ENCODE measurements at places on chromosomes 11 and 22.
A peak's percentile ranks its signal among the peaks of the same experiment; 100 is the strongest.

DNA sequence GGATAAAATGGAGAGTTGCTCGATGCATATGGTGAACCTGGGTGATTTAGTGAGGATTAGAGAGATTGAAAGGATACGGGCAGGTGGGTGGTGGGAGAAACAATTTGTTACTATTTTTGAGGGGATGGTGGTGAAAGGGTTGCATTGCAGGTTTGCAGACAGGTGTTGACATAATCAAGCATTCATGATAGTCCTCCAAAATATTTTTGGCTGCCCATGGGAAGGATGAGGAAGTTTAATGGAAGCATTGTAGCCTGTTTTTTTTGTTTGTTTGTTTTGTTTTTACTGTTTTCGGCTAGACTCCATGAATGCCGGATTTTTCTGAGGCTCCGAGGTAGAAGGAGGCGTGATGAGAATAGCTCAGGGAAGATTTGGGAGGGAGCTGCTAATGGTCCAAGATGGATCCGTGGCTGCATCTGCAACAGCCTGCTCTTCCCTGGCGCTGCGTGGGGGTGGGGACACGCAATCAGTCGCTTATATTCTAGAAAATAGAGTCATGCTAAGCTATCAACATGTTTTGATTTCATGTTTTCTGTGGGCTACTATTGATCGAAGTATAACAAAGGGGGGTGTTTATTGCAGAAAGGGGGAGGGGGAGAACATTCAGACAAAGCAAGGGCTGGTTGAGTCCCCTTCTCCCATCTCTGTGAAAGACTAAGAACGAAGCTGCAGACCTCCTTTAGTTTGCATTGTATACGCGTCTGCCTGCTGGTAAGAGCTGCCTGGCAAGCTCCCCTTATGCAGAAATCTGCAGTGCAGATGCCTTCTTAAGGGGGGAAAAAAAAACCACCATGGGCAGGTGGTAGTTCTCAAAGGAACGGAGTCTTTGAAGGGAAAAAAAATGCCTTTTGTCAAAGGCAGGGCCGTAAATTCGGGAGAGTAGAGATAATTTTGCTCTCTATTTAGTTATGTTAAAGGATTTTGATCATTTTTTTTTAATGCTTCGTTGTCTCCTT lies 1.0 kb downstream of the RTN3 start:
- DNase-seq: peak; percentile 27

DNA sequence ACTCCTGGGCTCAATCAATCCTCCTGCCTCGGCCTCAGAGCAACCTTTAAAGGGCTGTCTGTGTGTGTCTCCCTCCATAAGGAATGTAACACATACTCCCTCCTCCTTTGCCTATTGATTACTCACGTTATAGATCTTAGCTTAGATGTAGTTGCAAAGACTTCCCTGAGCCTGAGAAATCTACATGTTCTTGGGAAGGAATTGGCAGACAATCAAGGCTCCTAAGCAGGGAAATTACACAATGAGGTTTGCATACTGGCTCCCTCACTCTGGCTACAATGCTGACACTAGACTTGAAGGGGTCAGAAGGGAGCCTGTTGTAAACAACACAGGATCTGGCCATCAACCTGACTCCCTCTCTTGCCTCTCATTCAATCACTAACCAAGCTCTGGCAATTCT lies 5.2 kb upstream of the OLFML1 start:
- DNase-seq: no peak

GRCh38 chr11:45736424-45736823 lies 68.5 kb upstream of the SLC35C1 start:
- DNase-seq: no peak

GRCh38 chr11:100232006-100232405 lies 455.1 kb upstream of the ARHGAP42 start:
- DNase-seq: no peak

DNA sequence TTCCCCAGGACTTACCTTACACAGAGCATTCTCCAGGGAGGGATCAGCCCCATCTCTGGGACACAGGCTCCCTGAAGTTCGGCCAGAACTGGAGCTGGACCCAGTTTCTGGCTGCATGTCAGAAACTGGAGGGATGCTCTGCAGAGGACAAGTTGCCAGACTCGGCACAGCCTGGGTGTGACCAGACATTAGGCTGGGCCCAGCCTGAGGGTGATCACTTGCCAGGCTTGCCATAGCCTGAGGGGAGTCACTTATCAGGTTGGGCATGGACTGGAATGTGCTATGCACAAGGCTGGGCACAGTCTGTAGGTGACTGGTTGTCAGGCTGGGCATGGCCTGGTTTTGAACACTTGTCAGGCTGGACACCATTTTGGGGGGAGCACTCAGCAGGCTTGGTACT lies 30.7 kb upstream of the STK33 start:
- DNase-seq: no peak

DNA sequence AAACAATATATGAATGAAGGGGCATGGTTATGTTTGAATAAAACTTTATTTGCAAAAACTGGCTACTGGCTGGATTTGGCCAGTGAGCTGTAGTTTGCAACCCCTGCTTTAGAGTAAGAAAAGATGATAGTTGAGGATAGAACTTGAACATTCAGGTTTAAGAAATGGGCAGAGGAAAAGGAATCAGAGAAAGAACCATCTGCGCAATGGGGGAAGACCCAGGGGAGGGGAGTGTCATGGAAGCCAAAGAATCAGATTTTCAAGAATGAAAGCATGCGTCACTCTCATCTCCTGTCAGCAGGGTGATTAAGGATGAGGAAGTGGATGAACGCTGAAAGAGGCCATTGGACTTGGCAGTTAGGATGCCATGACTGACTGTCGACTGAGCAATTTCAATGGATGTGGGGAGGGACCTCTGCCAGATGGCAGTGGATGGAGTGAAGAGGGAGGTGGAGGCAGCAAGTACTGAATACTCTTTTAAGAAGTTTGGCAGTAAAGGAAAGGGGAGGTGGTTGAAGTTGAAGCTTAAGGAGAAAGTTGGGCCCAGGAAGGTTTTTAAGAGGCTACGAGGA lies 21.2 kb downstream of the FAT3 start:
- DNase-seq: no peak

DNA sequence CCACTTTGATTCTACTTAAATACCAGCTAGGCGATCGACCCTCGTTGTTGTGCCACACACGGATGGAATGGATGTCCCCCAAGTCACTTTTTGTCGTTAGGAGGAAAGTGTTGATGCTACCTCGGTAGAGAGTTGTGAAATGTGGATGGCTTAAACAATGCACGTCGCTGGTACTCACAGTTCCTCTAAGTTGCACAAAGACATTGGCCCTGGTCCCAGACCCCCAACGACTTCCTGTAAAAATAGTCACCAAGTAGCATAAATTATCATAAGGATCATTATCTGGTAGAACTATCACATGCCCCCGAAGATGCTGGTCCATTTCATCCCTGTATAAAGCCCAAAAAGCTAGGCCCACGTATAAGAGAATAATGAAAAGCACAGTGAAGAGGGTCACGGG lies 3.8 kb downstream of the PKDREJ start:
- DNase-seq: no peak

DNA sequence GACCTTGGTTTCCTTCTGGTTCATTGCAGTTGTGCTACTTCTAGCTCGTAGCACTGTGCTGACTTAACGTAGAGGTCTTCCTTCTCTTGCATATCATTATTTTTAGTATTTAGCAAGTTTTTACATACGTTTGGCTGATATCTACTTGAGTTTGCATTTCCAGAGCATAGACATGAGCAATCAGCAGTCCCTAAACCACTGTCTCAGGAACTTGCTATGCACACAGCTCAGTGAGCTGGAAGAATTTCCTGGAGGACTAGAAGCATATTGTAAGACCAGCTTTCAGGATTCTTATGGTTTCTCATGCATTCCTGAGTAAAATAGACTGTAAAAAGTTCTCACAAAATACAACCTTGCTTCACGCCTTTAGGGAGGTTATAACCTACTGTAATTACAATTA lies 226.7 kb upstream of the PDGFD start:
- no peak for DNase-seq

DNA sequence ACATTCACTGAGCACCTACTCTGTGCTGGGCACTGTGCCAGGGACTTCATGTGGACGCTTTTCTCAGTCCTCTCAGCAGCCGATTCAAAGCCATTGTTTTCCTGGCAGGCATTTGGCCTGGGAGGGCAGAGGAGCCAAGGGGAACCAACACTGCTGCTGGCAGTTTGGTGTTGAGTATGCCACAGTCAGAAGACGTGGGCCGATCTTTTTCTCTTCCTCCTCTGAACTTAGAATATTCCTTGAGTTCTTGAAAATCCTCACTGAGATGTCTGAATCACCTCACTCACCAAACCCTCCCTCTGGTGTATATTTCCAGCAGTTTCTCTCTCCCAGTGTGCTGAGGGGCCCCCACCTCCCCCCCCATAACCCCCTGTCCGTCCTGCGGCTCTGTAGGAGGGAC lies 114.5 kb upstream of the CRYBB3 start:
- DNase-seq: no peak

DNA sequence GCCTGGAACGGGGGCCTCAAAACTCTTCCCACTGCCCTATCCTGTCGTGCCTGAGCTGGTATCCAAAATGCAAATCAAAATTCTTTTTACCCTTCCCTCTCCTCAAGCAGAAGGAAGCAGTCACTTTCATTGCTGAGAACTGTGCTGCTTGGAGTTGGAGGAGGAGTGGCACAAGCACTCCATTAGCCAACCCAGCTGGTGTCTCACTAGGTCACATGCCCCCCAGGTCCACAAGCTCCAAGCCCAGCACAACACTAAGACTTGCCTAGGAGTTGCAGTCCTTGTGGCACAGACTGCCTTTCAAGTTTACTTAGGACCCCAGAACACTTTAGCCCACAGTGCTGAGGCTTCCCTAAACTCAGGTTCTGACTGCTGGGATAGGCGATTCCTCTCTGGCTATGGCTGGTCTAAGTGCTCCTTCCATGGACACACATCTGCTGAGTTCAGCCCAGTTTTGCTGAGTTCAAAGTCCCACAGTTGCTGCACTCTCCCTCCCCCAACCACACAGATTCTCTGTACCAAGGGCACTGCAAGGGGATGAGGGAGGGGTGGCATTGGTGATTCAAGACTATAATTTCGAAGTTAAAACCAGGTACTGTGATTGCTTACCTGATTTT lies 68.6 kb downstream of the CHRDL2 start:
- DNase-seq: no peak

DNA sequence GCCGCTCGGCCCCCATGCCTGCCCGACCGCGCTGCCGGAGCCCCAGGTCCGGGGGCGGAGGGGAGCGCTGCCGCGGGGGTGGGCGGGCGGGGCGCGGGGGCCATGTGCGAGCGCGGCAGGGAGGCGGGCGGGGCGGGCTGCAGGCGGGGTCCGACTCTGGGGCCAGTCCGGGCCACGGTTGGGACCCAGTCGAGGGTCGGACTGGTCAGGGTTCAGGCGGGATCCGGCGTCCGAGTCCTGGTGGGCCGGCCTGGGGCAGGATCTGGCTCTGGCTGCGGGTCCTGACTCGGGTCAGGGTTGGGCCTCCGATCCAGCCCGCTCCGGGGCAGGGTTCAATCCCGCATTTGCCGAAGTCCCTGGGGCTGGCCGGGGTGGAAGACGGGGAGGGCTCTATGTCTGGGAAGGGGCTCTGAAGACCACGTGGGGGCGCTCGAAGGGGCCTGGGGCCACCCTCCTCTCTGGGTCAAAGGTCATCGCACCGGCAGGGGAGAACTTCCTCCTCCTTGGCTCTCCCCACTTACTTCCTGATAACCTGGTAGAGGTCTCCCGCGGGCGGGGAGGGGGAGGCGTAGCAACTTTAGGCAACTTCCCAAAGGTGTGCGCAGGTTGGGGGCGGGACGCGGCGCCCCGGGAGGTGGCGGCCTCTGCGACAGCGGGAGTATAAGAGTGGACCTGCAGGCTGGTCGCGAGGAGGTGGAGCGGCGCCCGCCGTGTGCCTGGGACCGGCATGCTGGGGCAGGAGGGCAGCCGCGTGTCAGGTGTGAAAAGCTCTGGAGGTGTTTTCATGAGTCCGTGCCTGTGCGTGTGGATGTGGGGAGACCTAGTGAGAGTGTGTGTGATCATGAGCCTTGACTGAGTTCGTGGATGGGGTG lies 603 bp downstream of the ESRRA start:
- DNase-seq: peak; percentile 35

DNA sequence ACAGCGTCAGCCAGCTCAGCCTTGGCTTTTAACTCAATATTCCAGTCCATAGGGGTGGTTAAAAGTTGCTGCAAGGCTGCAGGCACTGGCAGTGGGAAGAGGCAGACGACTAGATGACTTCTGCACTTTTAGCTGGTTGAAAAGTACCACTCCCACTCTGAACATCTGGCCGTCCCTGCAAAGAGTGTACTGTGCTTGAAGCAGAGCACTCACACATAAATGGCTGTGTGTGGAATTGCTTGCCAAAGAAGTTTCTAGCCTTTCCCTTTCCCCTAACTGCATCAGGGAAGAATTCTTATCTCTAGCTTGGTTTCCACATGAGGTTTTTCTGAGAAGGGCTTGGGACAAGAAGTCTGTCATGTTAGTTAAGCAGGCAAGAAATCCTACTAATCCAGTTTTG lies 5.1 kb upstream of the PHLDB1 start:
- DNase-seq: no peak

DNA sequence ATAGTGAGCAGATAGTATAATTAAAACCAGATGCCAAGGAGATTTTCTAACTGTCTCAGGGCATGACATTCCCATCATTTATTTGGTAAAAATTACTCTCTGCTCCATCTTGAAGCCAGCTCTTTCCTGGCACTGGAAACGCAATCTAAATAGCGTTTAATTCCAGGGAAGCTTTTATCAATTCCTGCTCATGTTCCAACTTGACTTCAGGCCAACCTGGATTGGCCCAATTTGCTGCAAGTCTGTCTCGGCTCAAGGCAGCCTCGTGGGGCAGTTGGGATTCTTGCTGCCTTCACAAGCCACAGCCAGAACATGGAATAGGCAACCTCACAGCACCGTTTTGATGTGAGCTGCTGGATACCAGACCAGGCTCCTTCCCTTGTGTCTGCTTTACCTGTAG lies 1255.9 kb downstream of the TBC1D22A start:
- no peak for DNase-seq

All from RPMI7951 (cell line).